ENCODE measurements at places on chromosomes 4 and X.

DNA sequence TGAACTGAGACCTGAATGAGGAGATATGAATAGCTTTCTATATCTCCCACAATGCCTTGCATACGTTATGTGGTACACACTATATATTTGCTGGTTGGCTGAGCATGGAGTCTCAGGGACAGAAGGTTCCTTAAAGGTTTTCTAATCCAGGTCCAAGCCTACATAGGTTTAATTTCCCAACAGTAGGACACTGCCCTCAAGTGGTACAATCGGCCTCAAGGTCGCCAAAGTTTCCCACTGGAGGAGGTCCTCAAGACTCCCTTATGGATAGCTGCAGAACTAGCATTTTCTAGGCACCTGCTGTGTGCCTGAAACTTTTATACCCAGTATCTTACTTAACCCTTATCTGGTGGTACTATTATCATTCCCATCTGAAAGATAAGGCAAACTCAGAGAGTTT lies 21.0 kb upstream of the EFNB1 start:
- peak; percentile 36 for DNase-seq

- no peak for DNase-seq
These were observed 57.0 kb downstream of the SORBS2 start for GRCh38 chr4:185754961-185755360.

DNA sequence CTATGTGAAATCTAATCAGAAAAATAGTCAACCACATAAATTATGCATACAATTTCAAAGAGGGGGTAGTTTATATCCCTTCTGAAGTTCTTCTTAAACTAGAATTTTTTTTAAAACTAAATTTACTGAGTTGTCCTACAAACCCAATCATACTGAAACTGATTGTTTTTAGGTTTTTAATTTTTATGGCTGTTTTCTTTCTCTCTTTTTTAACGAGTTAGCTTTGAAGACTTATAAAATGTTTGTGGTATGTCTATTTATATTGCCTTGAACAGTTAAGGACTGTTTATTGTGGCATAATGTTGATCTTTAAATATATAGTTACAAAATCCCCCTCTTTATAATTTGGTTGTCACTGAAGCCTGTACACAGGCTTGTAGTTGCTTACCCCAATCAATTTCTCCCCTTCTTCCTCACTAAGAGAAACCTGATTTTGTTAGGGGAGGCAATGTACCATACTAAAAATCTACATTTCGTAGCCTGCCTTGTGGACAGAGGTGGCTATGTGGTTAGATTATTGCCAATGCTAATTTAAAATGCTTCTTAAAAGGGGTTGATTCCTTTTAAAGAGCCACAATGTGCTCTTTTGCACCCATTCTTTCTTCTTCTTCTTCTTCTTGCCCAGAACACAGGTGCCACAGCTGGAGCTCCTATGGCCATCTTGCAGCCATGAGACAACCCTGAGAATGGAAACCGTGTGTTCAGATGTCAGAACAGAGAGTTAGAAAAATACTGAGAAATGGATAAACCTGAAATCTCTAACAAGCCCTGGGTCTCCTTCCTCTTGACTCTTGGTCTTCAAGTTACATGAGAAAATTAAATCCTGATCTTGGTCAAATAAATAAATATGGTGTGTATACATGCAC lies 102.7 kb upstream of the ZNF827 start:
- no peak for DNase-seq

DNA sequence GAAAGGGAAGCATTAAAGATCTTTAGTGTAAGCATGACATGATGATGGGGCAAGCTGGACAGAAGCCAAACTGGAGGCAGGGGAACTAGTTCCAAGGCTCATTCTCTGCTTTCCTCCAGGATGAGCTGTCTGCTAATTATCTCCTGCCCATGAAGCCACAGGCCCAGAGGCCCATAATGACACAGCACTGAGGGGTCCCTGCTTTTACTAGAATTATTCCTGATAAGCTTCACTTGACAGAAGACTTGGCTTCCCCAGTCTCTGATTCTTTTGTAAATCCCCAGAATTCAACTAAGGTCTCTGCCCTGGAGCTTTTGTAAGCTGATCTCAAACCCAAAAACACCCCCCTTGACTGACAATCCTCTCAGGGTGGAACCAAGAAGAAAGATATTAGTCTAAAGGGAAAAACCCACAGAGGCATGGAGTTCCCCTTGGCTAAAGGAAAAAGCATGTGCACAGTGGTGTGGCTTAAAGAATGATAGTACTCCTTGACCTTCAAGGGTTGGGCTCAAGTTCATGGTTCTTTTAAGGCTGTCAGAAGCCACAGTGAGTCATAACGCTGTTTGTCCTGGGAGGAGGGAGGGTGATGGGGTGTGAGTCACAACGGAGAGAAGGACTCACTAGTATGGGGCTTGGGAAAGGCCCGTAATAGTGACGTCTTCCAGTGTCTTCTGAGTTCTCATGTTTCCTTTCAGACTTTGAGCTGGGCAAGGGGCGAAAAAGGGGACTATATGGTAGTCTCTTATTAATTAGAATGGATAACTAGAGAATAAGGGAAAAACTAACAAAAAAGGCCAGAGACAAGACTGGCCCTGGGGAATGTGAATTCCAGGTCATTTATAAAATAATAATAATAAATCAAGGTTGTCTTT lies 146.0 kb upstream of the CPEB2 start:
- peak; percentile 65 for DNase-seq

DNA sequence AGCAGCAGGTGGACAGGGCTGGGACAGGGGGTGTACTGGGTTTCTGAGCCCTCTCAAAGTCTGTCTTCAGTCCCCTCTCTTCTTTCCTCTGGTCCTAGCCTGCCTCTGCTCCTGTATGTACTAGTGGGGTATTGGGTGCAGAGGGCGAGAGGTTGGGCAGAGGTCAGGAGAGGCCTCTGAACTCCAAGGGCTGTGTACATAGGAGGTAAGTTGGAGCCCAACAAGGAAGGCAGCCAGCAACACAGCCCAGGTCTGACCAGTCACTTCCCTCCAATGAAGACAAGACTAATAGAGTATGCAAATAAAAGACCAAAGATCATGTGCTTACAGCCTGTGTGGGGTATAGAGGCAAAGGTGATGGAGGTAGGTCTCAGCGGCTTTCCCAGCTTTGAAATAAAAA lies at the start of gene PFKFB1:
TSS of gene PFKFB1 (minus strand) at position 90 of the 400 bp plus-strand sequence. CDS start 181 bp downstream, outside the sequence.
- no peak for DNase-seq

- no peak for DNase-seq
These were observed 92.2 kb upstream of the RAPGEF2 start for GRCh38 chr4:159010563-159011260.

- no peak for DNase-seq
These were observed 453.6 kb downstream of the CENPC start for GRCh38 chr4:67091673-67092072.
